ENCODE measurements at places on chromosomes 16 and 17.

GRCh38 chr16:67673712-67674580 is 7.3 kb downstream of the C16orf86 start:
- no peak for DNase-seq

DNA sequence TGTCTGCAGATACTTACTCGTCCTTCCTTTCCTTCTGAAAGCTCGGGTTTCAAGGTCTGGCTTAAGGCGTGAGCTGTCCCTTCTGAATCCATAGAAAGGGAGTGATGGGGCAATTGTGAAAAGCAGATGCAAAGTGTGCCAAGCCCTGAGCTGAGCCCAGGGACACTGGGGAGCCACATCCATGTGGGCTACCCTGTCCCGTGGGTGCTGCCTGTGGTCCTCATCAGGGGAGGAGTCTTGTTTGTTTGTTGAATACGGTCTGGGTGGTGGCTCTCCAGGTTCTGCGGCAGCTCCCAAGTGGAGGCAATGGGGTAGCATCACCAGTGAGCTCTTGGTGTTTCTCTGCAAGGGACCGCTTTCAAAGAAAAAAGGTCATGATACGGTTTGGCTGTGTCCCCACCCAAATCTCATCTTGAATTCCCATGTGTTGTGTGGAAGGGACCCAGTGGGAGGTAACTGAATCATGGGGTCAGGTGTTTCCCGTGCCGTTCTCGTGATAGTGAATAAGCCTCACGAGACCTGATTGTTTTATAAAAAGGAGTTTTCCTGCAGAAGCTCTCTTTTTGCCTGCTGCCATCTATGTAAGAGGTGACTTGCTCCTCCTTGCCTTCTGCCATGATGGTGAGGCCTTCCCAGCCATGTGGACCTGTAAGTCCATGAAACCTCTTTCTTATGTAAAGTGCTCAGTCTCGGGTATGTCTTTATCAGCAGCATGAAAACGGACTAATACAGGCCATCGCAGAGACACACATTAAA is 1.0 kb upstream of the ALG1 start:
- DNase-seq: no peak

DNA sequence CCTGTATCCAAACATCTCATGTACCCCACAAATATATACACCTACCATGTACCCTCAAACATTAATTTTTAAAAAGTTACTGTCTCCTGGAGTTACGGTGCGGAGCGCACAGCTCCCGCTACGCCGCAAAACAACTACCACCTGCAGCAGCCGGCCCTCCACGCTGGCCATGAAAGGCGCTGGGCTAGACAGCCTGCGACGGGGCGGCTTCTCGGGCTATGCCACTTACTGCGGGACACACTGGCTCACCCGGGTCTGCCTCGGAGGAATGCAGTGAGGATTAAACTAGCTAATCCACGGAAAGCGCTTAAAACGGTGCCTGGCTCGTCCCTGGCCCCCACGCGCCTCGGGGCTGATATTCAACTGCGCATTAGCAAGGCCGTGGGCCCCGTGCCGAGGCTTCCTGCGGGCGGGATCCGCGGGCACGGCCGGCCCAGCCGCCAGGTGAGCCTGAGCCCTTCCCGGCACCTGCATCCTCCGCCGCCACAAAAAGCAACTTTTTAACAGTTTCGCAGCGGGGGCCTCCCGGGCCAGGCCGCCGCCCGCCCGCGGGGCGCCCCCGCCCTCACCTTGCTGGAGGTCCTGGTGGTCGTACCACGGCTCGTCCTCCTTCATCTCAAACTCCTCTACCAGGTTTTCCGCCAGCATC is 633 bp downstream of the CDR2 start:
- DNase-seq: peak; percentile 38

- DNase-seq: no peak
Observed at GRCh38 chr16:49465661-49466528, 92.3 kb downstream of the C16orf78 start.

- no peak for DNase-seq
Observed at GRCh38 chr16:159136-159849, 6.5 kb upstream of the HBM start.
